Endothelial cell of umbilical vein (primary cell): ENCODE measurements at places on chromosomes 7 and 10. TPM values are rescaled to one million over a fixed set of nuclear protein-coding genes. Genes with fewer than 3 reads are reported as not detected.

DNA sequence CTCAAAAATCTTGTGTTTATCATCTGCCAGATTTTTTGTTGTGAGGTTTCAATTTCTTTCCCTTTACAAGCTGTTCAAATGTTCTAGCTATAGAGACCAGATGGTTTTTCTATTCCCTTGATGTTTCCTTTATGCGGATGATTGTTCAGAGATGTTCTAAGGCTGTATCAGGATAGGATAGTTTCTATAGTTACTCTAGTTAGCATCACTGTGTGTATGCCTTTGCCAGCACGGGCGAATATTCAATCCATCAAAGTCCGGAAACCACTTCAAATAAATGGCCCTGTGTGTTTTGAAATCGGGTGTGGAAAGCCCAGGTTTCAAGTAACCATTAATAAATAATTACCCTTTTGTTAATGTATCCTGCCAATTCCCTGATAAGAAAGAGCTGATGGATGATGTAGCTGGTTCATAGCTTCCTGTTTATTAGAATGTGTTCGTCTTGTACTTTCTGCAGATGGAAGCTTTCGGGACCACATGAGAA is 149.8 kb upstream of the PRKCQ start:
- peak; percentile 97 for DNase-seq

The CDK14 gene
- 34.2 and 41.5 TPM in 2 replicates for total RNA-seq

DNA sequence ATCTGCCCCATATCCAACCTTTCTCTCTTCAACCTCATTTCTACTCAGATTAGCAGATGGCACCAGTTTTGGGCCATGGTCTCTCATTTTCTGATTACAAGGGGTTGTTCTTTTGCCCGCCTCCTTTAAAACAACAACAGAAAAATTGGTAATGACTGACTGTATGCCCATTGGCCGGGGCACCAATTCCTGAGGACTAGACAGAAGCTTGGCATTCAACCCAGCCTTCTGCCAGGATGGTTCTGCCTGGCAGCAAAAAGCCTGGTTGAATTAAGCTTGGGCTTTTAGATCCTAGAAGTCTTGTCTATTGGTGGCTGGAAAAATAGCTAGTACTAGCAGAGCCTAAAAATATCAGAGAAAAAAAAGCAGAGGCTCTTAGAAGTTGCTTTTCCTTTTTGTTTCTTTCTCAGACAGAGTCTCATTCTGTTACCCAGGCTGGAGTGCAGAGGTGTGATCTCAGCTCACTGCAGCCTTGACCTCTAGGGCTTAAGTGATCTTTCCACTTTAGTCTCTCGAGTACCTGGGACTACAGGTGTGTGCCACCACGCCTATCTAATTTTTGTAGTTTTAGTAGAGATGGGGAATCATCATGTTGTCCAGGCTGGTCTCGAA is 402.6 kb downstream of the AUTS2 start:
- DNase-seq: no peak

The PAX4 gene
- total RNA-seq: not detected in 2 replicates

DNA sequence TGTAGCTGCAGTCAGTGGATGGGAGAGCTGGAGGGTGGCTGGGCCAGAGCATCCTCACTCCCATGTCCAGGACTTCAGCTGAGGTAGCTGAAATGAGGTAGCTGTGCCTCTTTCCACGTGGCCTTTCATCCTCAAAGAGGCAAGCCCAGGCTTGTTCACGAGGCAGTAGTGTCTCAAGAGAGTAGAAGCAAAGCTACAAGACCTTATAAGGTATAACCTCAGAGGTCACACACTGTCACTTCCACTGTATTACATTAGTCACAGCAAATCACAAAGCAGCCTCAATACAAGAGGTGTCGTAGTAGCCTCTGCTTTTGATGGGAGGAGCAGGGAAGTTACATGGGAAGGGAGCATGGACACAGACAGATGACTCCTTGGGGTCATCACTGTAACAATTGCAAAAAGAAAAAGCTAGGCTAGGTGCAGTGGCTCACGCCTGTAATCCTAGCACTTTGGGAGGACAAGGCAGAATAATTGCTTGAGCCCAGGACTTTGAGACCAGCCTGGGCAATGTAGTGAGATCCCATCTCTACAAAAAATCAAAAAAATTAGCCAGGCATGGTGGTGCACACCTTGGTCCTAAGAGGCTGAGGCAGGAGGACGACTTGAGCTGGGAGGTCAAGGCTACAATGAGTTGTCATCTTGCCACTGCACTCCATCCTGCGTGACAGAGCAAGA is 97.5 kb downstream of the SKIDA1 start:
- DNase-seq: no peak

- DNase-seq: no peak
These were observed 33.1 kb upstream of the ZNF518A start for GRCh38 chr10:96096958-96097357.

DNA sequence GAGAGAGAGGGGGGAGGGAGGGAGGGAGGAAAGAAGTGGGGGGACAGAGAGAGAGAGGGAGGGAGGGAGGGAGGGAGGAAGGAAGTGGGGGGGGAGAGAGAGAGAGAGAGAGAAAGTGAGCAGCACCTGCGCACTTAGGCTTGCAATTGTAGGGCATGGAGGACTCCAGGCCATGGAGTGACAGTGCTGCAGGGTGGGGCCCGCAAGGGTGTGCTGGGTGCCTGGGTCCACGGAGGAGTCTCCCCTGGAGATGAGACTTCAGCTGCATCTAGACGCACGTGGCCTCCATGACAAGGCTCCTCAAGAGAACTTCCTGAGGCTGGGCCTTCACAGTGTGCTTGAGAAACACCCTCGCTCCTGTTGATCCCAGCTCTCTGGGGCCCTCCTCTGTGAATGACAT is 44.5 kb downstream of the CLRN3 start:
- DNase-seq: no peak

DNA sequence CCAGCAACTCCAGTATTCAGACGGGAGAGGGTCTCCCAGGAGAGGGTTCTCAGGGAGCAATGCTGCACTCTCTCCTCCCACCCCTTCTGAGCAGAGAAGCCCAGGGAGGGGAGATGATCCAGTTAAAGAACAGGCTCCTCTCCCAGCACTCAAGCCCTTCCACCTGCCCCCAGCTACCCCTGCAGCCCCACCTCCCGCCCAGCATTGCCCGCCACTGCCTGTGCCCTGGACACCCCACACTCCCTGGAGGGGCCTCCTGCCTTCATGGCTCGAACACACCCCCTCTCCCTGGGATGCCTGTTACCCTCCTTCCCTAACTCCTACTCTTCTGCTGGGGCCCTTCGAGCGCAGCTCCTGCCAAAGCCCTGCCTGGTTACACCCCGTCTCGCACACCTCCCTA is 66.8 kb downstream of the ELFN1 start:
- no peak for DNase-seq

The ZNF25 gene
- total RNA-seq: 5.0 and 5.2 TPM in 2 replicates

GRCh38 chr7:155887174-155887525 is 74.9 kb upstream of the SHH start:
- DNase-seq: no peak

GRCh38 chr7:121398246-121398645 is 2.1 kb upstream of the FAM3C start:
- no peak for DNase-seq

The C10orf62 gene
- total RNA-seq: not detected in 2 replicates

The KIF11 gene
- total RNA-seq: 42.6 and 42.8 TPM in 2 replicates

- DNase-seq: no peak
These were observed 17.9 kb downstream of the TES start for GRCh38 chr7:116228241-116228640.

DNA sequence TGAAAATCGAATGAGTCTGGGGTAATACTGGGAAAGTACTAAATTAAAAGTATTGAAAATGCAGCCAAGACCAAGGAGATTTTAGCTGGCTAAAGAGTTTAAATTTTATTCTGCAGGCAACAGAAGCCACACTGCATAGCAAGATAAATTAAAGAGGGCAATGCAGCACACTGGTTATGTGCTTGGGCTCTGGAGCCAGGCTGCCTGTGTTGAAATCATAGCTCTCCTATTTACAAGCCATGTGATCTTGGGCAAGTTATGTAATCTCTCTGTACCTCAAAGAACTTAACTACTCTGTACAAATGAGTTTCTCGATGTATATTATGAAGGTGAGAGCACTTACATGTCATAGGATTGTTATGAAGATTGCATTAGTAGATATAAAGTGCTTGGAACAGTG is 9.9 kb downstream of the SLC25A13 start:
- DNase-seq: no peak

- no peak for DNase-seq
These were observed 22.4 kb upstream of the DMTF1 start for GRCh38 chr7:87129848-87130247.

- DNase-seq: no peak
These were observed 32.0 kb downstream of the ANTXRL start for GRCh38 chr10:46318799-46319198.

DNA sequence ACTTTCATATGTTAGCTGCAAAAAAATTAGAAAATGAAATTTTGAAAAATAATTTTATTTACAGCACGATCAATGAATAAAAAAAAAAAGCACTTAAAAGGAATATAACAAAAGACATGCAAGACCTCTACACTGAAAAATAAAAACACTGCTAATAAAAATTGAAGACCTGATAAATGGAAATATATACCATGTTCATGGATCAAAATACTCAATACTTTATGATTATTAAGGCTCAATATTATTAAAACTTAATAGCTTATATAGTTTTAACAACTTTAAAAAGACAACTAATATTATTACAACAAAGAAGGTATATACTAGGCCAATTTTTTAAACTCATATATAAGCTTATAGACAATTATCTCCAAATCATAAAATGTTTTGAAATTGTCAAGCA is 143.0 kb downstream of the GFRA1 start:
- DNase-seq: no peak

DNA sequence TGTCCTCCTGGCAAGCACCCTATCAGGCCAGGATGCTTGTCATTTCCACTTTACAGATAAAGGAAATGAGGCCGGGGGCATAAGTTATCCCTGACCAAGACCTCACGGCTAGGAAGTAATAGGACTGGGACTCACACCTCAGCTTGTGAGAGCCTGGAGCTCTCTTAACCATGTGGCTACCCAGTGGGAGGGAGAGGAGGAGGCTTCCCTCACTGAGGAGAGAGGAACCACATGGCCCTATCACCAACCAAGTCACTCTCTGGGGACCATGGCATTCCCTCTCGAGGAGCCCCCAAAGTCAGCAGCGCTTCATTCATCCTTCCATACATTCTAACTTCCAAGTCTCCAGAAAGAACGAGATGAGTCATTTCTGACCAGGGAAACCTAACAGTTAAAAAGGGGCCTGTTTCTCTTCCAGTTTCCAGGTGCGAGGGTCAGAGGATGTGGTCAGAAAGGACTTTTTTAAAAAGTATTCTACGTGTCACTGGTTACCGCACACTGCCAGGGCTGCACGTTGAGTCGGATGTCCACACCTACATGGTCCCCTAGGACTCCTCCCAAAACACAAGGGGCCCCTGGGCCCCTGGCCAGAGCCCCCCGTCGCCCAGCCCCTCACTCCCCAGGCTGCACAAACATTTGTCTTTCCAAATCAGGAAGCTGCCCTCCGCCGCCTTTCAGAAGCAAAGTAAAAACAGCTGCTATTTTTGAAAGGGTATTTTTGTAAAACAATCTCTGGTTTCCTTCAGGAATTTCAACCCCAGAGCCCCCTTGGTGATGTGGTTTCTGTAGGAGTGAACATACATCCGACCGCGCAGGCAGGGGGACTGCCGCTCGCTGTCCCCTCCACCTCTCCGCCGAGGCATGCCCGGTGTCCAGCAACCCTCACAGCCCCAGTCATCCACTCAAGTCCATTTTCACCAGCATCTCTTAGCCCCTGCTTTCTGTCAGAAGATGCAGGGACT is 128.2 kb upstream of the CHST15 start:
- DNase-seq: peak; percentile 21

The ZNF138 gene
- 3.3 and 4.4 TPM in 2 replicates for total RNA-seq

The STK17A gene
- total RNA-seq: 53.9 and 58.8 TPM in 2 replicates

The RNF133 gene
- 0.93 and 1.1 TPM in 2 replicates for total RNA-seq

DNA sequence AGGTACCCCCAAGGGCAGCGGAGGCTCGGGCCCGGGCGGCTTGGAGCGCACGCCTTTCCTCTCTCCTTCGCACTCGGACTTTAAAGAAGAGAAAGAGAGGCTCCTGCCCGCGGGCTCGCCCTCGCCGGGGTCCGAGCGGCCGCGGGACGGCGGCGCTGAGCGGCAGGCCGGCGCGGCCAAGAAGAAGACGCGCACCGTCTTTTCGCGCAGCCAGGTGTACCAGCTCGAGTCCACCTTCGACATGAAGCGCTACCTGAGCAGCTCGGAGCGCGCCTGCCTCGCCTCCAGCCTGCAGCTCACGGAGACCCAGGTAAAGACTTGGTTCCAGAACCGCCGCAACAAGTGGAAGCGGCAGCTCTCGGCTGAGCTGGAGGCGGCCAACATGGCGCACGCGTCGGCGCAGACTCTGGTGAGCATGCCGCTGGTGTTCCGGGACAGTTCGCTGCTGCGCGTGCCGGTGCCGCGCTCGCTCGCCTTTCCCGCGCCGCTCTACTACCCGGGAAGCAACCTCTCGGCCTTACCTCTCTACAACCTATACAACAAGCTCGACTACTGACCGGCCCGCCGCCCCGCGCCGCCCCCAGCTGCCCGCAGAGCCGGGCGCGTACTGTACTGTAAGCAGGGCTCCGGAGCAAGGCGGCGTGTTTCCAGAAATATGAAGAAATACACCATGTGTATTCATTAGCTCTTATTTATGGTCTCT is 1.8 kb downstream of the HMX2 start:
- peak; percentile 35 for DNase-seq

DNA sequence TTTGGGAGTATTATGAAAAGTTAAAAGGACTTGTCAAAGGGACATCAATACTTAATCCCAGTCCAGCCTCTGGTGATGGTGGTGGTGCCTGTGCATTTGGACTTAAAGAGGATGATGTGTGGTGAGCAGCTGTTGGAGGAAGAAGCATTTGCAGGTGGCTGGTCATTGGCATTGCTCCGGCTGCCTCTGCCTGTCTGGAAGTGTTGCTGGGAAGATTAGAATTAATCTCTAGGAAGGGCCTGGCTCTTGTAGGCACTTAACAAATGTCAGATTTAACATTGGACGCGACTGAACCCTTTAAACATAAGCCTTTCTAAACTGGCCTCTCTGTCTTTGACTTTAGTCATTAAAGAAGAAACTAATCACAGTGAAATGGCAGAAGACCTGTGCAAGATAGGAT is 58.8 kb downstream of the FIGNL1 start:
- no peak for DNase-seq

The CCDC136 gene
- total RNA-seq: 3.2 and 3.3 TPM in 2 replicates

GRCh38 chr7:142496545-142496991 is 238.7 kb upstream of the PRSS58 start:
- peak; percentile 41 for DNase-seq

DNA sequence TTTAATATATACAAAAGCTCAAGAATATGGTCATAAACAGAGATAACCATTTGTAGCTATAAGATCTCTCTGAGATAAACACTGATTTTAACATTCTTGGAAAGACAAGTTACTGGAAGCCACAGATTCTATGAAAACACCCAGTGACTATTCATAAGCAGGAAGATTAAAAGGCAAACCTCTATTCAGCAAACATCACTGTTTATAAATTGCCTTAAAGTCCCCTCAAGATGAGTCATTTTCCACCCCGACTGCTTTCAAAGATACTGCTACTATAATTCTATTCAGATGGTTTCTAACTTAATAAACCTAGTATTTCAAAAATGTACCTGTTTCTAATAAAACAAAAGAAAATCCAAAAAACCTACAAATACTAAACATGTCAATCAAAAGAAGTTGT is 21.0 kb downstream of the TM9SF3 start:
- DNase-seq: peak; percentile 65

The ATP5MK gene
- 369 and 407 TPM in 2 replicates for total RNA-seq

- DNase-seq: no peak
These were observed 81.4 kb downstream of the LRRC4 start for GRCh38 chr7:127949769-127950222.
